ENCODE measurements at places on chromosomes 2 and 18. TPM values are rescaled to one million over a fixed set of nuclear protein-coding genes. Genes with fewer than 3 reads are reported as not detected.

PKDCC gene
- 25.1 TPM for total RNA-seq

CREG2 gene
- total RNA-seq: 1.1 TPM

ZBTB7C gene
- total RNA-seq: not detected

MBOAT2 gene
- 92.6 TPM for total RNA-seq

THSD7B gene
- total RNA-seq: 4.2 TPM

OTX1 gene
- not detected for total RNA-seq

LYPD1 gene
- 32.1 TPM for total RNA-seq

TXNDC2 gene
- total RNA-seq: not detected

IL36RN gene
- total RNA-seq: under 0.01 TPM

SERPINB4 gene
- not detected for total RNA-seq

EPAS1 gene
- total RNA-seq: 56.9 TPM

EIF2AK3 gene
- 46.8 TPM for total RNA-seq

SERPINB11 gene
- not detected for total RNA-seq

GCC2 gene
- total RNA-seq: 19.7 TPM
